ENCODE measurements at places on chromosomes 6 and 20.

- no peaks in the 10 kb centered on the region for H3K36me3 ChIP-seq
- H3K27ac ChIP-seq = no peak overlapping the region
- H3K4me3 ChIP-seq = no peak overlapping the region
- peaks cover 4% of the 10 kb centered on the region for H3K27me3 ChIP-seq
- H3K4me1 ChIP-seq = no peaks in the 10 kb centered on the region
- no peak for DNase-seq
Observed at GRCh38 chr6:90646940-90647339, 60.1 kb upstream of the MAP3K7 start.

DNA sequence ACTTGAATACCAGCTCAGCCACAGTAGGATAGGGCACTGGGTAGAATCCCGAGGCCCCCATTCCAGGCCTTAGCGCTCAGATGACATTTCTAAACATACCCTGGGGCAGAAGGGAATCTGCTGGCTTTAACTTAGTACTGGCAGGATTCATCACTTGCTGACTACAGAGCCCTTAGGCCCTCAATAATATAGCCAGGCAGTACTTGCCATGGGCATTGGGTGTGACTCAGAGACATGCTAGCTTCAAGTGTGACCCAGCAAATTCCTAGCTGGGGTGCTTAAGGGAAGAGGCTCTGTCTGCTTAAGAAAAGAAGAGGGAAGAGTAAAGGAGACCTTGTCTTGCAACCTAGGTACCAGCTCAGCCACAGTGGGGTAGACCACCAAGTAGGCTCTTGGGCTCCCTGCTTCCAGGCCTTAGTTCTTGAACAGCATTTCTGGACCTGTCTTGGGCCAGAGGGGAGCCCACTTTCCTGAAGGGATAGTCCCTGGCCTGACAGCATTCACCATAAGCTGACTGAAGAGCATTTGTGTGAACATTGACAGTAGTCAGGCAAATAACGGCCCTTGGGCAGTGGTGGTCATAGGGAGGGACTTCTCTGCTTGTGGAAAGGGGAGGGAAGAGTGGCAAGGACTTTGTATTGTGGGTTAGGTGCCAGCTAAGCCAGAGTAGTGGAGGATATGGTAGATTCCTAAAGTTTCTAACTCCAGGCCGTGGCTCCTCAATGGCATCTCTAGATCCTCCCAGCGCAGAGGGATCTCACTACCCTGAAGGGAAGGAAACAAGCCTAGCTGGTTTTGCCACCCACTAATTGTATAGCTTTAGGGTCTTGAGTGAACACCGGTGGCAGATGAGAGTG, 48.5 kb upstream of the HACE1 start:
- H3K4me3 ChIP-seq = no peak overlapping the region
- H3K4me1 ChIP-seq = no peaks in the 10 kb centered on the region
- H3K36me3 ChIP-seq = no peaks in the 10 kb centered on the region
- no peak overlapping the region for H3K27ac ChIP-seq

GRCh38 chr20:16027686-16028085, 545.6 kb downstream of the KIF16B start:
- H3K36me3 ChIP-seq = no peaks in the 10 kb centered on the region
- no peak overlapping the region for H3K27ac ChIP-seq
- H3K4me1 ChIP-seq = no peaks in the 10 kb centered on the region
- H3K27me3 ChIP-seq = no peaks in the 10 kb centered on the region
- no peak overlapping the region for H3K4me3 ChIP-seq
- DNase-seq = no peak

- peaks cover 17% of the 10 kb centered on the region for H3K27me3 ChIP-seq
- H3K4me1 ChIP-seq = peaks cover 33% of the 10 kb centered on the region
- H3K36me3 ChIP-seq = peaks cover 1% of the 10 kb centered on the region
- H3K4me3 ChIP-seq = peak overlapping the region; percentile 85
- DNase-seq = peak; percentile 36
- peak overlapping the region; percentile 72 for H3K27ac ChIP-seq
Observed at GRCh38 chr6:81751388-81752083, 945 bp downstream of the TENT5A start.

DNA sequence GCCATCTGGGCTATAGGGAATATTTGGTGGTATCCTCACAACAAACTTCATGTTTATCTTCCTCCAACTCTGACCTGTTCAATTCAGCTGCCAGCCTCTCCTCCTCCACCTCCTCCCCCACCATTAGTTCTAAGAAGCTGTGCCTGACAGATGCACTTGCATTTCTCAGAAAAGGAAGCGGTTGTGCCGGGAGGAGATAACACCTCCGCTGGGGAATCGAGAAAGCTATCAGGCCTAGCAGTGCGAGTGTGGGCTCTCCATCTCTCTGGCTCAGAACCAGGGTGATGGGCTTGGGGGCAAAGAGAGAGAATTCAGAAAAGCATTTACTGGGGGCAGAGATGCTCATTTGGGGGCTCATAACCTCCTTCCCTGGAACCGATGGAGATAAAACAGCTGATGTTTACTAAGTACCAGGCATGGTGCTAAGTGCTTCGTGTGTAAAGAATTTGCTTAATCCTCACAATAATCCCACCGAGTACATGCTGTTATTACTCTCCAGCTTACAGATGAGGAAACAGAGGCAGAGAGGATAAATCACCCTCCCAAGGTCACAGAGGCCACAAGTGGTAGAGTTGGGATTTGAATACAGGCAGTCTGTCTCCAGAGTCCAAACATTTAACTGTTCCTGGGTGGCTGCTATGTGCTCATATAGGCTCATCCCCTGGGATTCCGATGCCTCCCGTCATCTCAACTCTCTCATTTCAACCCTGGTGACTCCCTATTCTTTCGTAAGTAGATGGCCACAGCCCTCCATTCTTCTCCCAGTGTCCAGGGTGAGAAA, 38.3 kb downstream of the COX4I2 start:
- H3K27me3 ChIP-seq = no peaks in the 10 kb centered on the region
- peak; percentile 83 for DNase-seq
- H3K27ac ChIP-seq = peak overlapping the region; percentile 92
- peaks cover 84% of the 10 kb centered on the region for H3K4me1 ChIP-seq
- peak overlapping the region; percentile 78 for H3K4me3 ChIP-seq
- H3K36me3 ChIP-seq = peaks cover 63% of the 10 kb centered on the region

DNA sequence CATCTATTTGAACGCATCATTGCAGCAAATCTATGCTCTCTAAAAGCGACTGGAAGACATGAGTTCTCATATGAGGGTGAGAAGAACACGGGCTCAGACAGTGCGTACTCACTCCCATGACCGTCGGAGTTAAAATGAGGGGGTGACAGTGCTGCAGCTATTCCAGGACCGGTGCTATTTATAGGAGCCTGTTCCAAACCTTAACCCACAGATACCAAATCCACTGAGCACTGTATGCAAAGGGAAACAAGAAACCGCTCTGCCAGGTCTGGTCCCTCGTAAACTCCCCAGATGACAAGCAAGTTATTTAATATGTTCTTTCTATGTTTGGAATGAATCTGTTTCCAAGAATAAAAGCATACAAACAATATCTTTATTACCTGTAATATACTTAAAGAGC, 22.9 kb downstream of the PPP1R3G start:
- H3K4me3 ChIP-seq = no peak overlapping the region
- no peak overlapping the region for H3K27ac ChIP-seq
- no peak for DNase-seq

- H3K27ac ChIP-seq = no peak overlapping the region
- peaks cover 5% of the 10 kb centered on the region for H3K27me3 ChIP-seq
- H3K4me3 ChIP-seq = no peak overlapping the region
- no peaks in the 10 kb centered on the region for H3K4me1 ChIP-seq
Observed at GRCh38 chr20:30484749-30485070, 772.8 kb upstream of the DEFB115 start.

All from activated CD4-positive, alpha-beta memory T cell treated with anti-CD3 and anti-CD28 coated beads for 36 hours (primary cell).